GM10248 (cell line): ENCODE measurements at places on chromosomes 2 and 18.

GRCh38 chr2:34174506-34174905 lies 575.4 kb upstream of the FAM98A start:
- no peak for DNase-seq

DNA sequence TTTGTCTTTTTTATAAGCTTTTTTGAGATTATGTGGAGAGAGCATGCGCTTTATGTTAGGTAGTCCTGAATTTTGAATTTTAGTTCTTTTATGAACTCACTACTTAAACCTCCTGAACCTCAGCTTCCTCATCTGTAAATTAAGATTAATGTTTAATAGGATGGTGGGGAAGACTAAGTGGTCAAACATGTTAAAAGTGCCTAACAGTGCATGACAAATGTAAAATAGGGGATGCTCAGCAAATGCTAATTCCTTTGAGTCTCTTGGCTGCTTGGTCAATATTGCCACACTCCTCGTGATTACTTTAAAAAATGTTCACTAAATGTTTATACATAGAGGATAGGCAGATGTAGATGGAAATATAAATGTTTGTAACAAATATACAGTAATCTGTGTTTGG lies 6.8 kb downstream of the BIRC6 start:
- DNase-seq, result peak; percentile 48

GRCh38 chr2:137870682-137871081 lies 93.6 kb upstream of the HNMT start:
- no peak for DNase-seq

- no peak for DNase-seq
Measured at GRCh38 chr2:39663187-39663930, 2.4 kb upstream of the TMEM178A start.

DNA sequence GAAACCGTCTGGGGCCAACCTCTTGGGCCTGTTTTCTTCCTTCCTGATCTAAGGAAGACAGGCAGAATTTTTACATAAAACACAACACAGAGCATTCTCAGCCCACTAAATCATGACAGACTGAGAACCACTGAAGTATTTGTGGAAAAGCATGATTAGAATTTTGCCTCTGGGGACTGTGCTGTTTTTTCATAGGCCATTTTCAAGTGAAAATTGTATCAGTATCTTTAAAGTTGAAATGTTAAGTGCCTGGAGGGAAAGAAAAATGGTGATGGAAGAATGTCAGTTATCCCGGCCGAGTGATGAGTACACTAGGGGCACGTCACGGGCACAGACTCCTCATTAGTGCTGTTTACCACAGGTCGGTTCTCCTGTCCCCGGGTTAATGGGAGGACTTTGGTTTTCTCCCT lies 36.9 kb downstream of the EHD3 start:
- no peak for DNase-seq

DNA sequence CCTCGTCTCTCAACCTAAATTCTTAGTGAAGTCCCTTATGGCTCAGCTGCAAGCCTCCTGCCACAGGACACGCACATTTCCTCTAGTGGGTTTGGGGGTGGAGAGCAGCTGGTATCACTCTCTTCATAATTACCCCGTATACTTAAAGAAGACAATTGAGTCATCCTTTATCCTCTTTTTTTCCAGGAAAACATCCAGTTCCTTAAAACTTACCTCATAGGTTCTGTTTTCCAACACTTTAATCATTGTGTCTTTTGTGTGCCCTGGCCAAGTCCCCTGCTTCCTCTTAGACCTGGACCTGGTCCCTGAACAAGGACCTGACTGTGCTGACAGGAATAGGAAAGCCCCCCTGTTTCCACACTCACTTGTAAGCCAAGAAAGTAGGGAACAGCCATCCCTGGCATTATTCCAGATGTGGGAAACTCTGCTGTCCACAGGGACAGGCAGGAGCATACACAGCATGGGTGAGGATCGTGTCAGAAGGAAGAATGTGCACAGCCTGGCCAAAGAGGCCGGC lies 42.3 kb upstream of the MYO1B start:
- no peak for DNase-seq

GRCh38 chr2:200089040-200089755 lies 133.8 kb downstream of the MAIP1 start:
- no peak for DNase-seq

DNA sequence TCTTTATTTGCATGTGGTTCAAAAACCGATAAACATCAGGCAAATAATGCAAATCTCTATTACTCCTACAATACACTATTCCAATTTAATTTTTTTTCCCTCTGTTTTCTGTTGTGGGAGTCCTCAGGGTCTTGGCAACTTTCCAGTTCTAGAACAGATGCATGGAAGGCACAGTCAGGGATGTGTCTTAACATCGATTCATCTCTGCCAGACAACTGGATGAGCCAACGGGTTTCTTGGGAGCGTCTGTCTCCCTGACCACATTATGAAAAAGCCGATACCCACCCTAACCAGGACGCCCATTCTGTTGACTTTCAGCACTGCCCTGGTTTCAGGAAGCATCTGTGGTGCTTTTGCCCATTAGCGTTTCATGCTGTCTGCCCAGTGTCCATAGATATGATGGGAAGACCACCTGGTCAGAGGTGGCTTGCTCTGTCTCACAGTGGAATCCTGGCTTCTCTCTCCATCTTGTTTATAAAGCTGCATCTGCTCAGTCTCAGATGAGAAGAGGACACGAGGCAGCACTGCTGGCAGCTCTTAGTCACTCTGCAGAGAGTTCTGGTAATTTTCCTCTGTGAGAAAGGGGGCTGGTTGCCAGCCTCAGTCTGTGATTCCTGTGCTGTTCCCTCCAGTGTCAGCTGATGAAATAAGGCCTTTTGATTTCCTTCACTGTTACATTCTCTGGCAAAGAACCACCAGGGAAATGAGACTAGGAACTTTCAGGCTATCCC lies 57.9 kb upstream of the KCNE4 start:
- no peak for DNase-seq

- DNase-seq, result no peak
Measured at GRCh38 chr18:78080761-78081160, 831.1 kb downstream of the GALR1 start.

GRCh38 chr2:198775737-198776136 lies 682.0 kb downstream of the SATB2 start:
- DNase-seq, result no peak

DNA sequence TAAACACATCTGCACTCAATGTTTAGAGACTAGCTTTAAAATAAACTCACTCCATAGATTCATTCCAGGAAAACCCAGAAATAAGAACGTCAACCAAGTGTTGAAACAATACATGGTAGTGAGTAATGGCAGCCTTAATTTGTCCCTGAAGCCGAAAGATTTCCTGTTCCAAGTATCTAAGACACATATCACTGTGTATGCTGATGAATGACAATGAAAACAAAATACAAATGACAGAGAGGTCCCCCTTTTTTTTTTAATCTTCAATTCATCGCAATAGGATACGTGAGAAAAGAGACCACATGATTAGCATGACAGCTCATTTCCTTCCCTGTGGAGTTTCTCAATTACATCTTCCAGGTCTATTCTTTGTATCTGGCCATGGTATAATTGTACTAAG lies 160.5 kb upstream of the STK17B start:
- DNase-seq, result no peak

- peak; percentile 13 for DNase-seq
Measured at GRCh38 chr2:136765256-136766072, at the start of gene THSD7B. Gene THSD7B (plus strand): TSS chr2:136765545. CDS start chr2:136882179, 116,634 bp downstream.
